NCI-H1436 (cell line): ENCODE measurements at places on chromosomes 1 and 21.

DNA sequence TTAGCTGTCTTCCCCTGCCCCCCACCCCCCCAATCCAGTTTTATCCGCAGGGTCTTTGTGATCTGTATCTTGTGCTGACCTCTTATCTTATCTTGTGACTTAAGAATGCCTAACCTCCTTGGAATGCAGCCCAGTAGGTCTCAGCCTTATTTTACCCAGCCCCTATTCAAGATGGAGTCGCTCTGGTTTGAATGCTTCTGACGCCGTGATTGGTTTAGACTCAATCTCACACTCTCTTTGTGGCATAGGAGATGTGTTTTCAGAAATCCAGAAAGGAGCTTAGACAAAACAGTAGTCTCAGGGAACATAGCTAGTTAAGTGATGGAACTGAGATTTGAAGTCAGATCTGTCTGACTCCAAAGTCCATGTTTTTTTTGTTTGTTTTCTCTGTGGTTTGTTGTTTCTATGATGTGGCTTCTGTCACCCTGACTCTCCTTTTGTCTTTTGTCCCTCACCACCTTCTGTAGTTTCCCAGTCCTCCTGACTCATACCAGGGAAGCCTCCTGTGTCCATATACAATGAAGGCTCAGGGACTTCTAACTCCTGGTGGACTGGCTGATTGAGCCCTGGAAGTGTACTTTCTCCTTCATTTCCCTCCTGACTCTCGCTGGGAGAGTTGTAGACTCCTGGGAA is 18.1 kb upstream of the USP24 start:
- no peak for DNase-seq

- no peak for DNase-seq
Measured at GRCh38 chr1:56754708-56755479, 64.3 kb downstream of the FYB2 start.

- DNase-seq: no peak
Measured at GRCh38 chr1:227924168-227924832, 23.4 kb downstream of the WNT9A start.

DNA sequence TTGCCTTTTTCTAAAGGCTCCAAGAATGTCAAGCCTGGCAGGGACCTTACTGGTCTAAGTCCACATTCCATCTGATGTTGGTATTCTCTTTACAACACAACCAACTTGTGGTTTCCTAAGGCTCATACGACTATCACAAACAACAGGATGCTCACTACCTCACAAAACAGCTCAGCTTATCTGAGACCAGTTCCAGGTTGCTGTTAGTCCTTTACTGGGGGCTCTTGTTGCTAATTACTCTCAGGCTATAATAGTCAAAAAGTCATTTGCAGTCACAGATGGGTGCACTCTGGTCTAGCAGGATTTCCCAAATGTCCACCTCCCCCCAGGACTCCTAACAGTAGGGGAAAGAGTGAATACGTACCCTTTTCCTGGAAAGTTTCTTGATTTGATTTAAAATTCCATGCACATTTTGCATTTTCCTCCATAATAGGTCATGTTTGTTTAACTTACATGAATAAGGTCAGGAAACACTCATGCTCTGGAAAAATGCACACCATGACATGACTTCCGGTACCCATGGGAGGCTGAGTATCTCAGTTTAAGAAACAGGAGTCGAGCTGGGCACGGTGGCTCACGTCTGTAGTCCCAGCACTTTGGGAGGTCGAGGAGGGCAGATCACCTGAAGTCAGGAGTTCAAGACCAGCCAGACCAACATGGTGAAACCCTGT is 16.0 kb downstream of the LCK start:
- DNase-seq: no peak
